ENCODE measurements at places on chromosomes 6 and 20. TPM values are rescaled to one million over a fixed set of nuclear protein-coding genes. Genes with fewer than 3 reads are reported as not detected.

The ZNF165 gene
- 3.7 TPM for total RNA-seq

DNA sequence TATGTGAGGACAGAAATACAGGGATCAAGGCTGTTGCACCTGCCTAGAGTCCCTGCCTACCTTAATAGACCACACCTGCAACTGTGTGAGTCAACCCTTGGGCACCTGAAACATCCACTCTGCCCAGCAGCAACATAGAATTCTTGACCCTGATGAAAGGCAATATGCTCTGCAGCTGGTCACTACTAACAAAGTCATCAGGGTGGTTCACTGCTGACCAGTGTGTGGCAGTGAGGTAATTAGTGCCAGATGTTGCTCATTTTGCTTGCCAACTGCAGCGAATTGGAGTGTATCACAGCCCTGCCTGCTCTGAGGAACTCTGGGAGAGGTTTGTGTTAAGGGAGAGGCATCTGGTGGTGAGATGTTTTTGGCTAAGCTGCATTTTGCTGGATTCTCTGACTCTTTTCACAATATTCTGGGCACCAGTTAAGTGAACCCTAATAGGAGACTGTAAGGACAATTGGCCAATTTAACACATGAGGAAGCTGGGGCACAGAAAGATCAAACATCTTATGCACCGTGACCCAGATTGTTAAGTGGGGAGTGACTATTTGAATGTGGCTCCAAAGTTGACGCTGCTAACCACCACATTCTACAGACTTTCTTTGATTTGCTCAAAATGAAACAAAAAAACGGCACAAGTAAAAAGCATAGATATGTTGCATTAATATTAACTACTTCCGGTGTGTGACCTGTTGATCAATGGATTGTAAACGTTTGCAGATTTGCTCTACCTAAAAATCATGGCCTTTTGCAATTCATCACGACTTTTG, 61.9 kb upstream of the OPRM1 start:
- H3K27ac ChIP-seq = no peak overlapping the region
- H3K36me3 ChIP-seq = no peaks in the 10 kb centered on the region
- H3K27me3 ChIP-seq = no peaks in the 10 kb centered on the region
- H3K4me3 ChIP-seq = no peak overlapping the region

The PBOV1 gene
- not detected for total RNA-seq

GRCh38 chr20:37902504-37903313, at the start of gene VSTM2L:
Gene VSTM2L, plus strand, starts transcription at chr20:37903127. Its CDS starts 224 bp downstream, at chr20:37903351.
- peak within 1 kb of the TSS; percentile 19 for H3K4me3 ChIP-seq
- H3K36me3 ChIP-seq = no peaks in the 10 kb centered on the region
- H3K27me3 ChIP-seq = peaks cover 4% of the 10 kb centered on the region
- H3K27ac ChIP-seq = no peak within 1 kb of the TSS
- DNase-seq = no peak

- H3K27ac ChIP-seq = no peak overlapping the region
- no peaks in the 10 kb centered on the region for H3K4me1 ChIP-seq
- no peaks in the 10 kb centered on the region for H3K27me3 ChIP-seq
- no peak for DNase-seq
- no peak overlapping the region for H3K4me3 ChIP-seq
- H3K36me3 ChIP-seq = no peaks in the 10 kb centered on the region
These were observed 352.8 kb upstream of the SOX4 start for GRCh38 chr6:21240709-21241108.

All from vagina (tissue), 2 donors.